T47D (cell line): ENCODE measurements at places on chromosomes 12 and 14.

- peak; percentile 69 for DNase-seq
These were observed at the start of gene ZDHHC22 for GRCh38 chr14:77141214-77142004. TSS of gene ZDHHC22 (minus strand) at chr14:77141791. CDS start at chr14:77139738, 2,053 bp downstream.

- DNase-seq = no peak
These were observed 2.1 kb upstream of the UBC start for GRCh38 chr12:124916374-124917134.

DNA sequence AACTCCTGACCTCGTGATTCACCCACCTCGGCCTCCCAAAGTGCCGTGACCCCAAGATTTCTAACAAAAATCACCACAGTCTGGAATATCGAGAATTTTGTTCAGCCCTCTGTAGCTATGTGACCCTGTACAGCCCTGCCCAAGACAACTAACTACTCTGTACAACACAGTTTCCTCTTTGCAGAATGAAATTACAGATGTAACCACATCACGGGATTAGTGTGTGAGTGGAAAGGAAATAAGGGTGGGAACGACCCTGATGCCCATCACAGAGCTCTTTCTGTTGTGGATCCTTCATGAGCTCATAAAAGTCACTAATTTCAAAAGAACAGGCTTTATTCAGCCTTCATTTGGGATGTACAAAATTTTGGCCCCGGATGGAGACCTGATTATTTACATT, 50.5 kb upstream of the KRR1 start:
- DNase-seq = no peak

DNA sequence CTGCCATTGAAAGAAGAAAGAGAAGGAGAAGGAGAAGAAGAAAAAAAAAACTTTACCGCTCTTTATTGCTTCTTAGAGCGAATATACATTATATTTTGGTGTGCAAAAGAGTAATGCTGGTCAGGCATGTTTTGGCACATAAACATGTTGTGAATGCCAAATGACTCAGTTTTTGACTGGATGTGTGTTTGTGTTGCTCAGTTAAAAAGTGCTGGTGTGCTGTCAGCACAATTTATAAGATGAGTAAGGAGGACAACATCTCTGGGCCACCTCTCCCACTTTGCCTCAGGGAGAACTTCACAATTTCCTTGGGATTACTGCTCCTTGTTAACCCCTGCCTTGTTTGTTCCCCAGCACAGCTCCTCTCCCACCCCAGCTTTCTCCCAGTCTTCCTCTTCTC, 584.8 kb downstream of the ETNK1 start:
- DNase-seq = no peak

GRCh38 chr14:95111507-95112164, 45.7 kb downstream of the DICER1 start:
- DNase-seq = no peak

DNA sequence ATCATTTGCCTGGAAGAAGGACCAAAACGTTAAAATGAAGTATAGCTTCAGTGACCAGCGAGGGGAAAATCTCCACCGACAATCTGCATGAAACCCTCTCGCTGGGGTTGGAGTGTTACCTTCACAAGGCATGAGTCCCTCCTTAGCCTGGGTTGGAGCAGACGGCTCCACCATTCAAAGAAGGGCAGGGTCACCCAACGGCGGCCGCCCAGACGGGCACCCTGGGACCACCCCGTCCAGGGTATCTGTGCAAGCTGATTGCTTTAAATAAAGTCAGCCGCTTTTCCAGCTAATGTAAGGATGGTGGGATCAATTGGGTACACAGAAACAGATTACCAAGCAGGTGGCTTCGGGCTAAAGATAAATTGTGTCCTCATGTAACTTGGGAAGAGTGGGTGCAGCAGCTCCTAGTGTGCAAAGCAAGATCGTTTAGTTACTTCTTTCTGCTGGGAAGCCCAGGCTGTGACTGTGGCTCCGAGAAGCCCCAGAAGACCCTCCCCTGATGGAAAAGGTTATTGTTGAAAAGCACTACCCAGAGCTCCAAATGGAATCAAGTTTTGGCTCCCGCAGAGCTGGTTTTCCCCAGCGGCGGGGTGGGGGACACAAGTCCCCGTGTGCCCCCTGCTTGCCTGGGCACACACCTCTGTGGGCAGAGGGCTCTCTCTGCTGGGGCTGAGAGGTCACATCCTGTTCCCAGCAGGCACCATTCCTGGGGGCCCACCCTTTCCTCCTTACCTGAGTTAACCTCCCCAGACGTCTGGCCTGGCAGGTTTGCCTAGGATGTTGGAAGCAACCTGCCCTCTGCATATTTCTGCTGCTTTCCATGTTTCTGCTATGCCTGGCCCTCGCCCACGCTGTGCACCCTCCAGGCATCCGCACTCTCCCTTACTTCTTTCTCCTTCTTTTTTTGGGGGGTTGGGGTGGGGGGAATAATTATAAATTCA, 318.6 kb upstream of the DIO3 start:
- DNase-seq = no peak
